NCI-H1092 (cell line): ENCODE measurements at places on chromosomes 2 and 18.

GRCh38 chr2:54120950-54121349, 5.5 kb downstream of the ACYP2 start:
- DNase-seq = no peak

- no peak for DNase-seq
Measured at GRCh38 chr2:62201307-62201706, 5.4 kb downstream of the B3GNT2 start.

DNA sequence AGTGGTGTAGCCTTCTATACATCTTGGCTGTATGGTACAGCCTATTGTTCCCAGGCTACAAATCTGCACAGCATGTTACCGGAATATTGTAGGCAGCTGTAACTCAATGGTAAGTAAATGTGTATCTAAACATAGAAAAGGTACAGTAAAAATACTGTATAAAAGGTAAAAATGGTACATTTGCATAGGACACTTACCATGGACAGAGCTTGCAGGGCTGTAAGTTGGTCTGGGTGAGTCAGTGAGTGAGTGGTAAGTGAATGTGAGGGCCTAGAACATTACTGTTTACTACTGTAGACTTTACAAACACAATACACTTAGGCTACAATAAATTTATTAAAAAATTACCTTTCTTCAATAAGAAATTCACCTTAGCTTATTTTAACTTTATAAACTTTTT, 3.7 kb upstream of the MRPS9 start:
- no peak for DNase-seq

GRCh38 chr2:159973325-159973724, 89.1 kb downstream of the PLA2R1 start:
- DNase-seq = no peak

DNA sequence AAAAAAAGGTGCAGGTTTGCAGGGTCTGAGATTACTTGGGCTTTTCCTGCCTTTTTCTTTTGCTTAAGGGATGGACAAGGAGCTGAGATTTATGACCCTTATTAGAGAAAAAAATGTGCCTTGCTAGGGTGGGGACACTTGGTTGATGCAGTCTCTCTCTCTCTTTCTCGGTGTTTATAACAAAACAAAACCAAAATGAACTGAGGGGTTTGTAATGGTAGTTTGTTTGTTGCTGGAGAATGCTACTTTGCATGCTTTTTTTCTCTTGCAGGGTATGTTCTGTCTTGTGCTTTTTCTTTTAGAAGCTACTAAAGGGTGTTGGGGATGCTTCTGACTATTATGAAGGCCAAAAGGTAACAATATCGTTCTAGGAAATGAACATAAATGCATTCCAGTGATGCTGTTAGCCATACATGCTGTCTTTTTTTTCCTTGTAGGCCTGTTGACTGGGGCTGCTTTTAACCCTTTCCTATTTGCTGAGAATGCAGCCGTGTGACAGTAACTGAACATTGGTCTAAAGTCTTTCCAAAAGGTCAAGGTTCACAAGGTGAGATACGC, 435 bp downstream of the ZNF532 start:
- DNase-seq = no peak

DNA sequence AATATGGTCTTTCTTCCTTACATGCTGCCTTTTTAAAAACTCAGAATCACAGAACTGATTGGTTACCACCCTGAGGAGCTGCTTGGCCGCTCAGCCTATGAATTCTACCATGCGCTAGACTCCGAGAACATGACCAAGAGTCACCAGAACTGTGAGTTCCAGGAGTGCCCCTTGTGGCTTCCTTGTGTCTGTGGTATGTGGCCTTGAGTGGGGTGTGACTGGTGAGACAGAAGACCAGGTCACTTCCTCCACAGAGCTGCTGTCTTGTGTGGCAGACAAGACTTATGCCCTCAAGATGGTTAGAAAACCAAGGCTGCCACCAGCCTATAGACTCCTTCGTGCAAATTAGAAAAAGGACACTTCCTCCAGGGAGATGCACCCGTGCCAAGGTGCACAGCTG, 72.6 kb downstream of the EPAS1 start:
- DNase-seq = no peak

DNA sequence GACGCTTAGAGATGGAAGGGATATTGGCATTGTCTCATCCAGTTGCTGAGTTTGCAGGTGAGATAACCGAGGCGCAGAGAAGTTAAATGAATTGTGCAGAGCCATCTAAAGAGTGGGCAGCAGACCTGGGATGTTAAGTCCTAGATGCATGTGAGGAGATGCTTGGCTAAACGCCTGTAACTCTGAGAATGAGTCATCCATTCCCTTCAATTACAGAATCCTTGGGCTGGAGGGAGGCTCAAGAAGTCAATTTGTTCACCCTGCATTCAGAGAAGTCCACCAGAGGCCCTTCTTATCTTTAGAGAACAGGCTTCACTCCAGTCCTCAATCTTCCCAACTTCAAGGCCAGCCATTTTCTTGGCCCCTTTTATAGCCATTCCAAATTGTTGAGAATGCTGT, 1.6 kb downstream of the EHD3 start:
- no peak for DNase-seq
